ENCODE measurements at places on chromosomes 12 and 14.

DNA sequence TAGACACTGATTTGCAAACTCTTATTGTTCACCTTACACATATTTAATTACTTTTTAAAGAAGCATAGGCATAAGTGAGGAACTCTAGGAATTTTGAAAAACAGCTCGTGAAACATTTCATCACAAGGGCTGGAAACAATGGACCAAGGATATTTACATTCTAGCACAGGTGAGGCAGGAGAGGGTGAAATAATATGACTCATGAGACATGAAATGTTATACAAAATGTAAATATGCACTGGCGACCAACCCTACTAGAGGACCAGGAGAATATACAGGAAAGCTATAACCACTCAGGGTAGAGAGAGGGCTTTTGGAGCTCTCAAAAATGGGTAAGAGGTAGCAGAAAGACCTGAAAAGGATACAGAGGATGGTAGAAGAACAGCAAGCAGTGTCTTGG lies 115.3 kb downstream of the PTGER2 start:
- no peak for DNase-seq

DNA sequence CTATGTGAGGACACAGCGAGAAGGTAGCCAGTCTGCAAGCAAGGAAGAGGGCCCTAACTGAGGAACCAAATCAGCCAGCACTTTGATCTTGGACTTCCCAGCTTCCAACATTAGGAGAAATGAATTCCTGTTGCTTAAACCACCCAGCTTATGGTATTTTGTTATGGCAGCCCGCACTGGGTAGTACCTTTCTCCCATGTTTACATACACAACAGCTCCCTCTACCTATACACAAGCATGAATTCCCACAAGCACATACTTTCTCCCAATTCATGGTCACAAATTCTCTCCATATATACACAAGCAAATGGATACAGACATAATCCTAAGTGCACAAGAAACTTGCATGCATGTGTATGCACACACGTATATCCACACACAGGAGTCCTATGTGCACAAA lies 7.4 kb downstream of the ITGB7 start:
- DNase-seq = no peak

- DNase-seq = no peak
Measured at GRCh38 chr14:72524295-72524629, 369.6 kb downstream of the DPF3 start.

GRCh38 chr12:64404470-64405256 lies 471 bp downstream of the XPOT start:
- DNase-seq = peak; percentile 62

DNA sequence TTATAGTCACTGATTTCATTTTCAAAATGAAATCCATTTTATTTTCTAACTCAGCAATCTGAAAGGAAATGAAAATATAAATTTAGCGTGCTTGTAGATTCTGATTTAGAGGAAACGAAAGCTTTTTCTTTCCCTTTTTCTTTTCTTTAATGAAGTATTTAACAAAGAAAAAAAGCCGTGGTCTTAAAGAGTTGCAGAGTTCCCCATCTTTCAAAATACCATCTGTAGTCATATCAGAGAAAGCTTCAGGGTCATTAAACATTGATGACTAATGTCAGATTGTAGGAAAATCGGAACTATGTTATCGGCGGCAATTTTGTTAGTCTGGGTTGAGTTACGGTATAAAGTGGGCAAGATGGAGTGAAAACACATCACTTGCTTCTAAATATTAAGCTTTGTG lies 32.3 kb downstream of the DRAM1 start:
- DNase-seq = no peak

- no peak for DNase-seq
Measured at GRCh38 chr14:92632546-92633273, 115.7 kb downstream of the LGMN start.

DNA sequence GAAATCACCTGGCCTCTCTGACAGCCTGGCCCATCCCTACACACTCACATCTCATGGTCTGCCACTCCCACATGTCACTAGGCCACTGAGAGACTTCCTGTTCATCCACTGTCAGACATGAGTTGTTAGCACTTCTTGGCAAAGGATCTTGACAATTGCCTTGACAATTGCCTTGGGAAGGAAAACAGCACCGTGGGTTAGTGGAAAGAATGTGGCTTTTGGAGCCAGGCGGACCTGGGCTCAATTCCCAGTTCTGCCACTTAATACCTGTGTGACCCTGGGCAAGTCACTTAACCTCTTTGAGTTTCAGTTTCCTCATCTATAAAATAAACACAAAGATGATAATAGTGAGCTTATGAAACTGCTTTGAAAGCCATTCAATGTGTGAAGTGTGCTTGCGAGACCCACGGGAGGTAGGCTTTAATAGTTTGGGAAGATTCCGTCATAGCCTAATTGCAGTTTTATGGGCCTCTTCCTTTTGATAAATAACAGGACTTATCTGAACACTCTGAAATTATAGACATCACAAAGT lies 250.4 kb downstream of the C12orf75 start:
- no peak for DNase-seq

DNA sequence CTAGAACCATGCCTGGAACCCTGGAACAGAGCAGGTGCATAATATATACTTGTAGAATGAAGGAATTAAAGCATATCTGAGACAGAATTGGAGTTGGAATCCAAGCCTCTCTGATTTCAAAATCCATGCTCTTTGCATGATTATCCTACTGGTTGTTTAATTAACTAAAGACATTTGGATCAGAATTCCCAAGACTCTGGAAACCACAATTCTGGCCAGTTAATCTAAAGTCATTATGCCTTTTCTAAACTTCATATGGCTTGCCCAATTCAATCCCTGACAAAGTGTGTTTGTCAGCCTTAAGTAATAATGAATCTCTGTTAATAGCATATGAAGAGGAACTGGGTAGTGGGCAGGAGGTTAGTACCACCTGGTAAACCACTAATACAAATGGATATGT lies 422.6 kb downstream of the ATP23 start:
- no peak for DNase-seq

GRCh38 chr12:73017981-73018380 lies 745.8 kb downstream of the TRHDE start:
- DNase-seq = no peak

DNA sequence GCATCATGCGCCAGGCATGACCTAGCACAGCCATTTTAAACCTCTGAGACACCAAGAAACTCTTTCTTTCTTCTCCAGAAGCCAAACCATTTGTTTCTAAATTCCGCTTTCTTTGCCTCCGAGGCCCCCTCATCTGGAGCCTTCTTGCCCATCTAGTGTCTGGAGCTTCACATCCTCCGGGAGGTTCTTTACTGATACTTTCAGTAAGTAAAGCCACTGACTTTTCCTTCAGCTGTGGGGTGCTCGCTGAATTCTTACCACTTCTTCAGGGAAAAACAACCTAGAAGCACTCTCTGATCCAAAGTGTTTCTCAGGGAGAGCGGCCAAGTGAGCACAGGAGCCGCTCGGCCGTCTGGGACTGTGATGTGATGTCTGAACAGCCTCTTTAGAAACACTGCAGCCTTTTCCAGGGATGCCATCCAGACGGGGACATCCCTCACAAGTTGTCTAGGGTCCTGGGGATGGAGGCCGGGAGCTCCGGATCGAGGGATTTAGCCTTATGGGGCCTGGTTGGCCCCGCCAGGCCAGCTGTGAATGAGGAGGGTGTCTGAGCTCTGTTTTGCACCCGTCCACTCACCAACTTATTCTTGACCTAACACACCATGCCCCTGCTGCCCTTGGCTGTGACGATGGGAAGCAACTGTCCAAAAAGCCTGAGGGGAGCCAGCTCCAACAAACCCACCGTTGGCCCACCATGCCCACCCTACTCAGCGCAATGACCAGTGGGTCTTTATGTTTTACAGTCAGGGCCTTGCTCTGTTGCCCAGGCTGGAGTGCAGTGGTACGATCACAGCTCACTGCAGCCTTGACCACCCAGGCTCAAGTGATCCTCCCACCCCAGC lies 160.6 kb downstream of the ZFP36L1 start:
- no peak for DNase-seq

- DNase-seq = no peak
Measured at GRCh38 chr14:50675597-50675996, 7.5 kb upstream of the SAV1 start.

GRCh38 chr12:6234214-6234613 lies 34.0 kb downstream of the CD9 start:
- DNase-seq = no peak

GRCh38 chr14:52064174-52064573 lies 4.7 kb downstream of the NID2 start:
- no peak for DNase-seq

DNA sequence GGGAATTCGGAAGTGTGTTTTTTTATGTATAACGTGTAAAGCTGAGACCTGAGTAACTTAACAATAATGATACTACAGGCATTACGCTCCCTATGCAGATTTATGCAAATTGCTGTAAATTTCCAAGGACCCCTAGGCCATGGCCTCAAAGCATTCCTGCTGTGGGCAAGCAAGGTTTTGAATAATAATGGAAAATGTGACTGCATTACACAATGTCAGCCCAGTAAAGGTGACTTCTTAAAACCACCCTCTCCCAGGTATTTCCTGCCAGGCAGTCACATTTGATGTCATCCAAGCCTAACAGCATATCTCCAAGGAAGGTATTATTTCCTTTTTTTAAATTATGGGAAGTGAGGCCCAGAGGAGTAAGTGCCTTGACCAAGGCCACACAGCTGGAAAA lies 621.0 kb downstream of the BCL11B start:
- DNase-seq = peak; percentile 15

GRCh38 chr12:57005980-57006808 lies at the start of gene ZBTB39:
Gene ZBTB39 (minus strand): TSS chr12:57006546. CDS start chr12:57004917, 1,629 bp downstream.
- DNase-seq = peak; percentile 63

GRCh38 chr14:100679153-100679552 lies 47.5 kb upstream of the DLK1 start:
- DNase-seq = no peak

- DNase-seq = no peak
Measured at GRCh38 chr14:51880835-51881580, 20.6 kb downstream of the GNG2 start.

GRCh38 chr12:131835616-131836171 lies 7.5 kb downstream of the MMP17 start:
- DNase-seq = no peak

- DNase-seq = no peak
Measured at GRCh38 chr12:68557011-68557730, 53.5 kb upstream of the RAP1B start.

DNA sequence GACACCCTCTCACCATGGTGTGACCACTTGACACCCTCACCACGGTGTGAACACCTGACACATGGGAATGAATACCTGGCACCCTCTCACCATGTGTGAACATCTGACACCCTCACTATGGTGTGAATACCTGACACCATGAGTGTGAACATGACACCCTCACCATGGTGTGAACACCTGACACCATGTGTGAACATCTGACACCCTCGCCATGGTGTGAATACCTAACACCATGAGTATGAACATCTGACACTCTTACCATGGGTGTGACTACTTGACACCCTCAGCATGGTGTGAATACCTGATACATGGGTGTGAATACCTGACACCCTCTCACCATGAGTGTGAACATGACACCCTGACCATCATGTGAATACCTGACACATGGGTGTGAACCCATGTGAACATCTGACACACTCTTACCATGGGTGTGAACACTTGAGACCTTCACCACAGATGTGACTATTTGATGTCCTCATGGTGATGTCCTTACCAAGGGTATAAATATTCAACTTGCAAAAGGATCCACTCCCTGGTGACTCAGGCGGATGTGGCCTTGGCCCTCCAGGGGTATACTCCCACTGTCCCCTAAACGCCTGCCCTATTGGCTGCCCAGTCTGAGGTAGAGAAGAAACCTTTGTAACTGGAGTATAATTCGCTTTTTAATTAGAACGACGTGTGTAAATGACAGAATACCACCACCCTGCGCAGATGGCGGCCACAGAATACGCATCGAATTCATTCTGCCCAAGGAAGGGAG lies 29.1 kb downstream of the RFLNA start:
- DNase-seq = no peak

GRCh38 chr12:5038781-5039311 lies 4.8 kb upstream of the KCNA5 start:
- no peak for DNase-seq

GRCh38 chr12:47698055-47698454 lies 7.8 kb downstream of the RPAP3 start:
- no peak for DNase-seq

GRCh38 chr14:75264036-75264435 lies 14.6 kb upstream of the FOS start:
- no peak for DNase-seq

DNA sequence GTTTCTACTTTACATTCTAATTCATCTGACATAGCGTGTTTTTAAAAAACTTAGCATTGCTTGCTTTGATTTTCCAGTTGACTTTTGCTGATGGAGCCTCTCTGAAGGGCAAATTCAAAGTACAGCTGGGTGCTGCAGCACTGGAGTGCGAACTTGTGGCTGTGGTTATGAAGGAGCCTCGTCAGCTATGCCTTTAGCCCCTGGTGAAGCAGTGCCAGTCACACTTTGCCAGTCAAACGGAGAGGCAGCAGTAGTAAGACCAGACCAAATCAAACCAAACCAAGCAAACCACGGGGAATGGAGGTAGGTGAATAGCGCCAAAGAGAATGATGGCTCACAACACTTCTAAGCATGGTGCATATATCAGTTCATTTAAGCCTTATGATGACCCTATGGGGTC lies 15.1 kb upstream of the SLC38A2 start:
- DNase-seq = no peak

DNA sequence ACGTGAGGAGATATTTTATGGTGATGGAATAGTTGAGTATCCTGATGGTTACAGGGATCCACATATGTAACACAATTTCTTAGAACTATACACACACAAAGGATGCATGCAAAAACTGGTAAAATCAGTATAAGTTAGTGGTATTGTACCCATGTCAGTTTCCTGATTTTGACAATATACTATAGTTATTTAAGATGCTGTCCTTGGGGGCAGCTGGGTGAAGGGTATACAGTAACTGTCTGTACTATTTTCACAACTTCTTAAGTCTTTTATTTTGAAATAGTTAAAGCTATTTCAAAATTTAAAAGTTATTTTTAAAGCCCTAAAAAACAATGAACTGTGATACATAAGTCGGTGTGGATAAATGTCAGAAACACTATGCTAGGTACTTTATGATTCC lies 24.5 kb upstream of the POLR3B start:
- DNase-seq = no peak

DNA sequence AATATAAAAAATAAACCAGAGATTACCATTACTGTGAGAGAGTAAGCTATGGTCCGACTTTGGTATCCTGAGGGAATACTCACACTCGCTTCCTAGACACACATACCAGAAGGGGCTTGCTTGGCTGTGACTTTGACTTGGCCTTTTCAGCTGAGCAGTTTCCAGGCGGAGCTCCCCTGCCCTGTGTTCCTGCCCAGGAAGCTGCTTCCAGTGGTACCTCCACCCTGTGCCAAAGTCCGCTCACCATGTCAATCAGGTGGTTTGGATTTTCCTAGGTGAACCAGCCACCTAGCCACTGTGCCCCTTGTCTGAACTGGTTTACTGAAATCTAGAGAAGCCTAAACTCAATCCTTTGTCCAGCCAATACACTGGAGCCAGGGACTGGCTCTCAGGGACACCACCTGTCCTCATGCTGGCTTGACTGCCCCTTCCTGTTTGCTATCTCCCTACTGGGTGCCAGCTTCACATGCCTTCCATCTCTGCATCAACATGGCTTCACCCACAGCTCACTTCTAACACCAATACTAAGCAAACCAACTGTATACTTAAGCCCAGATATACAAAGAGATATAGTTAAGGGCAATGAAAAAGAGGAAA lies 28.6 kb downstream of the MAX start:
- DNase-seq = no peak

All from WTC11 (cell line).